HAP-1 (cell line): ENCODE measurements at places on chromosomes 1 and 21.

GRCh38 chr1:15696956-15697521 lies 12.9 kb downstream of the PLEKHM2 start:
- DNase-seq: no peak

DNA sequence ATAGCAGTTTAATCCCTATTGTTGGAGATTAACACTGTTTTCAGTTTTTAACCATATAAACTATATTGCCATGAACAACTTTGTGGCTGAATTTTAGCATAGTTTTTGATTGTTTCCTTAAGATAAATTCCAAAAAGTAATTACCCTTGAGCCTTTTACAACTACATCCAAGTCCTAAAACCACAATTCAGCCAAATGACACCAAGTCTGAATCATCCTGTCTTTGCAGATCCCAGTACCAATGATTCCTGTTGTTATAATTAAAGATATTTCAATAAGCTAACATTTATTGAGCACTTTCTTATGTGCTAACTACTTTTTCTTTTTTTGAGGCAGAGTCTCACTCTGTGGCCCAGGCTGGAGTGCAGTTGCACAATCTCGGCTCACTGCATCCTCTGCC lies 35.6 kb downstream of the IL23R start:
- DNase-seq: no peak

- no peak for DNase-seq
Measured at GRCh38 chr1:228212415-228212965, 4.6 kb downstream of the OBSCN start.

DNA sequence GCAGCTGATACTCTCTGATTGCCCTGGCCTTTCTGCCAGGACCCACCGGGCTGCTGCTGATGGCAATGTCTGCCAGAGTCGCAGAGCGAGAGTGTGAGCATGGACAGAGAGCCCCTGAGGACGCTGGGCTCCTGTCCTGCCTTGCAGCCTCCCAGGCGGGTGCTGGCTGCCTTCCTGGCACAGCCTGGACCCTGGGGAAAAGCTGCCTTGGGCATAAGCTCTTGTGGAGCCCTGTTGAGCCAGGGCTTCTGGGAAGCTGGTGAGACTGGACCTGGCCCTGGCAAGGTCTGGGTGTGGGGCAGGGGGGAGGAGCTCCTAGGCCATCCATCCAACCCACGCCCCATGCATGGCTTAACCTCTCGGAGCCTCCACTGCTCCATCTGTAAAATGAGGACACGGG lies 105.8 kb upstream of the WNT4 start:
- no peak for DNase-seq

GRCh38 chr1:101148980-101149379 lies 87.8 kb upstream of the S1PR1 start:
- no peak for DNase-seq

GRCh38 chr1:226973898-226974543 lies 33.9 kb downstream of the COQ8A start:
- no peak for DNase-seq

- DNase-seq: no peak
Measured at GRCh38 chr1:6948416-6948815, 163.2 kb downstream of the CAMTA1 start.

DNA sequence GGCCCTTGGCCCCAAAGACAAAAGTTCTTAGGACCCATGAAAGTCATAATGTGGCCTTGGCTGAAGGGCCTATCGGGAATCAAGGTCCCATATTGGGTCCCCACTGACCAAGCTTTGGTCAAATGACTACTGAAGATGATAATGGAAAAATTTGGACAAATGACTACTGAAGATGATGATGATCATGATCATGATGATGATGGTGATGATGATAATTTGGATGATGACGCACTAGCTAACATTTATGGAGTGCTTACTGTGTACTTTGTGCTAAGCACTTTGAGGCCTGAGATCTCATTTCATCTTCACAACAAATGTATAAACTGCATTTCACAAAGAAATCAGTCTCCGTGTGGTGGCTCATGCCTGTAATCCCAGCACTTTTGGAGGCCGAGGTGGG lies 39.4 kb downstream of the EIF2D start:
- no peak for DNase-seq

- no peak for DNase-seq
Measured at GRCh38 chr1:48469616-48470480, 2.2 kb downstream of the SPATA6 start.

DNA sequence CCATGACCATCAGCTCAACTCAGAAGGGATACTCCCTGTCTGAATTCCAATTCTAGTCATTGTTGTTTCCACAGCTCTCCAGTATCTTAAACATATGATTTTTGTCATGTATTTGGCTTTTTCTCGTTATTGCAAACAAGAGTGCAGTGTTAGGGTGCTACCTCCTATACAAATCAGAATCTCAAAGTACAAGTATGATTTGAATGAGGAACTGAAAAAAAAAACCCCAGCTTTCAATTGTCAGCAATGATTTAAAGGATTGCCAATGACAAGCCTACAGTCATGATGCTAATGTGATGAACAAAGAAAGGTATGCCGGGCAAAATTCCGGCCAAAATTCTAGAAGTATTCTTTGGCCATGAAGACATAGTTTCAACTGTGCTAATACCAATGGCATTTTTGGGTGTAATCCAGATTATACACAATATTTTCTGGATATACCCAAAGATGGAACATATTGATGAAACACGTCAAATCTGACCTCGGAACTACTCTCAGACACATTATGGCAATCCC lies 14.9 kb downstream of the TMEM35B start:
- DNase-seq: peak; percentile 10

GRCh38 chr1:37948166-37948565 lies 1.3 kb upstream of the INPP5B start:
- no peak for DNase-seq

GRCh38 chr1:10177876-10178275 lies 32.5 kb upstream of the KIF1B start:
- DNase-seq: no peak

DNA sequence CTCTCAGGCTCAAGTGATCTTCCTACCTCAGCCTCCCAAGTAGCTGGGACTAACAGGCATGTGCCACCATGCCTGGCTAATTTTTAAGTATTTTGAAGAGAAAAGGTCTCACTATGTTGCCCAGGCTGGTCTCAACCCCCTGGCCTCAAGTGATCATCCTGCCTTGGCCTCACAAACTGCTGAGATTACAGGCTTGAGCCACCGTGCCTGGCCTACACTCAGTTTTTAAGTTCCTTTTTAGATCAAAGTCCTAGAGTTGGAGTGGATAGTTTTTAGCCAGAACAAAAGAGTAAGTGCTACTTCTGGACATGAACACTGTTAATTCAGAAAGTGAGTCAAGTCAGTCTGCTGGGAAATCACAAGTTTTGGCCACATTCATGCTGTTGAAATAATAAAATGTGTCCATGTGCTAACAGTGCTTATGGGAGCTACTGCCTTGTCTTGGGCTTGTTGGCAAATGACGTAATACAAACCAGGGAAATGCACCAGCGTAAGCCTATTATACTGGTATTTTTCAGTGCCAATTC lies 84.2 kb downstream of the NDUFS5 start:
- DNase-seq: no peak

DNA sequence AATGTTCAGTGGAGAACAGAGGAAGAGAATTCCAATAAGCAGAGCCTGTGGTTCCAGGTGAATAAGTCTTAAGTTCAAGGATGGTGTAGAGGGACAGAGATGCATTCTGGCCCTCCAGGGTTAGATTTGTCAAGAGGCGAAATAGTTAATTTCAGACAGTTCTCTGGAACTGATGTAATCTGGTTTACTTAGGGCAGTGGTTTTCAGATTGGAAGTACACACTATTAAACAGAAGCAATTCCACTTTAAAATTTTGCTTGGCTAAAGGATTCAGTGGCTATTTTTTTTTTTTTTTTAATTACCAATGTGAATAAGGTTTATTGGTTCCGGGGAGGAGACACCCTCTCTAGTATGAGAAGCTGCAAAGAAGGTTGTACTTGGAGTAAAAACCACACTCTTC lies 25.3 kb upstream of the MYOCOS start:
- no peak for DNase-seq

DNA sequence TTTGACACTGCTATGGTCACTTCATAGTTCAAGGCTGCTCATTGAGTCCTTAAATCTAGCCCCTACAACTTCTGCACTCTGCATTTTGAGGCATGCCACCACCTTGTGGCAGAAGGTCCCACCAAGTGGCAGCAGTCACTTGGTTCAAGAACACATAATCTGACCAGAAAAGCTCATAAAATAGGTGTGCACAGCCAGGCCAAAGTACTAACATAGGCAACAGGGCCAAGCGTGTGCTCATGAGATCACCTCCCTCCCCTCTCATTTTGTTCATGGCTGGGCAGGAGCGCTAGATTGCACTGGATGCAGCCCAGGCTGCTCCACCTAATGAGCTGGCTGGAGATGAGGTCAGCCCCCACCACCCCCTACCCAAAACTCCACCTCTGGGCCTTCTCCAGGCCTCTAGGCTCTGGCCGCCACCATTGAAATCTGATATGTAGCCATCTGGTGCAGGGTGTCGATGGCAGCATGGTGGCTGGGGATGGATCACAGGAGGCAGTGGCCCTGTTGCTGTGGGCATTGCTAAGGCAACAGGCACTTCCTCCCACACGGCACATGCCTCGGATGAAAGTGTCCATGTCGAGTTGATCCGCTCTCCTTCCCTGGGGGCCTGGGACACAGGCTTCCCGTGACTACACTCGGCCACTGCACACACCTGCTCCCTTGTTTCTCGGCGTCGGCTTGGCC lies 193.2 kb downstream of the TRABD2B start:
- DNase-seq: no peak

GRCh38 chr1:28926629-28927265 lies 12.4 kb downstream of the EPB41 start:
- no peak for DNase-seq

DNA sequence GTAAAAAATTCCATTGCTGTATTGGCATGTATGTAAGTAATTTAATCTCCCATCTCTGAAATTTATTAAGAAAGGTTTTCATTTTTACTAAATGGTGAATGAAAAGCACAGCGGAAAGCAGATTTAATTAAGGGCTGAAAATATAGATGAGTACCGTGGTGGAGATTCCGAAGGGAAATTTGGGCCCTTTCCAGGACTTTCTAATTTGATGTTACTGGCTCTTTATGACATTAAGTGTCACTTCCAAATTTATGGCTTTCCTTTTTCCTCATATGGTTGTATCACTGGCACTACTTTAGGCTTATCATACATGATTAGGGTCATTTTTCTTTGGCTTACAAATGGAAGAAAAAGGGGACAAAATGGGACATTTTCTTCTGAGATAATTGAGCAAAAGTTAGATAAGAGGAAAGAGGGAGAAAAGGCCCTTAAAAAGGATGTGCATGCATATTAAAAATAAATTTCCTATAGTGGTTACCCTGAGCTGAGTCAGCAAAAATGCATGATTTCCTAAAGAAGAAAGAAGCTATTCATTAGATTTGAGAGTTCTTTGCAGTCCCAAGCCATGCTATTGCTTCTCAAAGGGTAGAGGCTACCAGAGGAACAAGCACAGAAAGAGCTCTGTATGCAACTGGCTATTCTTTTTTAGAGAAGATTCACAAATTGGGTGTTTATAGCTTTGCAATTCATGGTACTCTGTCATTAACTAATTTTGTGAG lies 74.9 kb upstream of the CNIH3 start:
- DNase-seq: no peak

DNA sequence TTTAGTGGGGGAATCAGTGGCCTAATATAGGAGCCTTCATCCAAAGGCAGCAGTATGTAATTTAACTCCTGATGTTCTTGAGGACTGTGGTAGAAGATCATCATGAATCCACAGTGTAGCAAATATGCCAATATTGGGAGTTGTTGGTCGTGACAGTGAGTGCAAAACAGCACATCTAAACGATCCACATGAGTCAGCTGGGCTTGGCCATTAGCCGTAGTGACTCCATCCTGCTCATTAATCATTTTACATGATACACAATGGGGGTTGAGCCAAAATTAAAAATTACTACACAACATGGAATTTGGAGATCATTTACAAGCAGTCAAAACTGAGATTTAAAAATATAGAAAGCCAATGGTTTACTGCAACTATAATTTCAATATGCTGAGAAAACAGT lies 653.9 kb upstream of the CAMK1G start:
- no peak for DNase-seq

DNA sequence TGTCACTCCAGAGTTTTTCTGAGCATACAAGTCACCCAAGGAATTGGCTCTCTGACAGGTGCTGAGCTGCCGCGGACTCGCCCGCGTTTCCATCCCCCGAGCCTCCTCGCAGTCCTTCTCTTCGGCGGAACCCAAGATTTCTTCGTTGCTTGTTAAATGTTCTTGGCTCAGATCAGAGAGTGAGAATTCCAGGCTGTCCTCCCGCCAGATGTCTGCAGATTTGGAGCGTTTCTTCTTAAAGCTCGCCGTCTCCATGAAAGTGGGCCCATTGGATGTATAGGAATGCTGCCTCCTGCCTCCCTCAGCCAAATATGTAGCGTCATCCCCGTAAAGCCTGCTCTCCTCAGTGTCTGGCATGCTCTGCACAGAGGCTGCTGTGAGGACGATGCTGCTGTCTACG lies 77.8 kb downstream of the TIAM1 start:
- no peak for DNase-seq

DNA sequence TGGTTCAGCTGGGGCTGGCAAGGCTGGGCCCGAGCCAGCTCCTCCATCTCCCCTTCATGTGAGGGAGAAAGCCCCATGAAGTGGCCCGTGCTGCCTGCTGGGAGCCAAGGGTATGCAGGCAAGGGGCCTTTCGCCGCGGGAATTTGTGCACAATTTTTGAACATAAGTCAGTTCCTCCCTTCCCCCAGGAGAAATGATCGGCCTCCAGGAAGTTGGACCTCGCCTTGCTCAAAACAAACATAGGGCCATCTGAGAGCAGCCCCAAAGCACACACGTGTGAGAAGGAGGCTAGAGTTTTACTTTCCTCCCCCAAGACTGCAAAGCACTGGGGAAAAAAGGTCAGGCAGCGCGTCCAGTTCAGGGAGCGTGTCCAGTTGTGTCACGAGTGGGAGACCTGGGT lies 64.7 kb downstream of the PRDM16 start:
- DNase-seq: no peak

GRCh38 chr1:72010094-72010431 lies 272.3 kb downstream of the NEGR1 start:
- no peak for DNase-seq

- DNase-seq: no peak
Measured at GRCh38 chr1:100239961-100240360, 9.7 kb downstream of the DBT start.

DNA sequence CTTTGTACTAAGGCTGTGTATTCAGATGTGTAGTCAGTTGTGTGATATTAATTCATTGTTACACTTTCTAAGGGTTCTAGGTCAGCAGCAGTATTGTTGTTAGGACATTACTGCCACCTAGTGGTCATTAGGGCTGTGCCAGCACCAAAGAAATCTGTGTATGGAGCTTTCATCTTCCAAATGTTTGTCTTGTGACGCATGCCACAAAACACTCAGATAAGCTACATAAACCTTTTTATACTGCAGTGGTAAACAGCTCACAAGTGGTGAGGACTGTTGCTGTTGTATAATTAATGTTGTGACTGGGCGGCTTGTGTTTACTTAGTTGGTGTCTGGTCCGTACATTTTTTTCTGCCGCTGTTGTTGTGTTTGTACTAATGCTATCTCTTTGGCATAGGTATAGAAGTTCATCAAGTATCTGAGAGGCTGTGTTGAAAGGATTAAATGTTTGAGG lies 51.7 kb downstream of the S1PR1 start:
- DNase-seq: peak; percentile 75
